Activated T-helper 1 cell treated with anti-CD3 and anti-CD28 coated beads, Interleukin-12 subunit alpha, Interleukin-12 subunit beta, Interleukin-2, Interleukin-4 antibody, amounts not matched to agents 30 ng/mL and 10 ng/mL and 1 ng/mL, durations not matched to agents 14 hours and 24 hours and 36 hours (primary cell): ENCODE measurements at places on chromosomes 11 and 22.

DNA sequence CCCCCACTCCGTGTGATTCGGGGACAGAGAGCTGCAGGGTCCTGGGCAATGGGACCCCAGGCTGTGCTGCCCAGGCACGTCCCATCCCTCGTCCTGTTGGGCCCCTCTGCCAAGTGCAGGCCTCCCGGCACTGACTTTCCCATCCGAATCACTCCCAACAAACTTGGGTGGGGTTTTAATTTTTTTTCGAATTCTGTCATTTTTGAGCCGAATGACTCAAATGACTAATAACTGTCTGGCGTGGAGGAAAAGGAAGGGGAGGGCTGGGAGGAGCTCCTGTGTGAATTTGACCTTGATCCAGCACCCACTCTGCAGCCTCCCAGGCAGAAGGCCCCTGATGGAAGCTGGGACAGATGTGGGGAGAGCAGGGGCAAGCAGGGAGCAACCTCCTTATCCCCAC, 1173.2 kb downstream of the BRD1 start:
- no peak for DNase-seq

GRCh38 chr11:86938900-86939880, 16.0 kb downstream of the FZD4 start:
- DNase-seq: no peak

DNA sequence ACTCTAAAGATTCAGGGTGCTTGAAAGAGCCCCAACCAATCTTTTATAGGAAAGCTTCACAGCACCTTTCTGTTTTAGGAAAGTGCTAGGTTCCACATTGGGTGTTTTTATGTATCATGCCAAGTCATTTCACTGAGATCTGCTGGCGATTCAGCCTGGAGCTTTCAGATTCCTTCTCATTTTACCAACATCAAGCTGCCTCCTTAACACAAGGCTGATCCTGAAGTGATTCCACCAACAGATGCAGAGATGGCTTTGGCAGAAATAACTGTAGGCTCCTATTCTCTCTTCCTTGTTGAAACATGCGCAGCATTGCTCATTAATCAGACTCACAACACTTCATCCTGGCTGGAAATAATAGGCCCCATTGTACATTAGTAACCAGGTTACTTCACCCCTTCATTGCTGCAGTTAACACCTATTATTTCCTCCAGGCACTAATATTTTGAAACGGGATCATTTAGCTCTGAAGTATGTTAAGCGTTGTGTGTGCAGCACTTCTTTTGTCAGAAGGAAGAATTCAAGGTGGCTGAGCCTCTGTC, 89.0 kb downstream of the OPCML start:
- DNase-seq: no peak

GRCh38 chr11:8258289-8258688, 5.4 kb downstream of the LMO1 start:
- no peak for DNase-seq

DNA sequence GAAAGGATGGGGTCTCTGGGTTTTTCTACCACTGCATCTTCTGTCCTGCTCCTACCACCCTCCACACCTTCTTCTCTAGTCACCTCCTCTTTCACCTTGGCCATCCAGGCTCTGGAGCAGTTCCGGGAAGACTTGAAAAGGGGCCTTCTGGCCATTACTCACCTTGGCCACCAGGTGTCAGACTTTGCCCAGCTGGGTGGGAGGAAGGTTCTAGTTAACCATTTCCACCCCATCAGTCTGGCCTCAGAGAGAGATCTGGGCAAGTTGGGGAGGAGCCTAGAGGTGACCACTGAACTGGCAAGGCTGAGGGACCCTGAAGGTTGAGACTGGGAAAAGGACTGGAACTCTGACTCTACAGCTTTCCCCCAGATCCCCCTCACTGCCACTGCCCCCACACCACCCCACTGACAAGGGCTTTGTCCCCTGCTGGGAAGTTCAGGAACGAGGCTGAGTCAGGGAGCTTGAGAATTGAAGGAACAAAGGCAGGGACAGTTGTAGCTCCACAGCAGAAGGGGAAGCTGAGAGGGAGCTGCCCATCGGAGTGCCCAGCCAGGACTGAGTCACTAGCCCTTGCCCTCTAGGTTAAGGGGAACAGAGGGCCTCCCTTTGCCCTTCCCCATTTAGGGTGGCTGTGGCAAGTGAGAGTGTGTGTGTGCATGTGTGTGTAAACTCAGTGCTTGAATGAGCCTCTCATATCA, 3.7 kb upstream of the POLD4 start:
- DNase-seq: peak; percentile 66

GRCh38 chr22:33144721-33145120, 86.5 kb upstream of the SYN3 start:
- no peak for DNase-seq
